ENCODE measurements at places on chromosomes 11 and 22. TPM values are rescaled to one million over a fixed set of nuclear protein-coding genes. Genes with fewer than 3 reads are reported as not detected.

The RFPL2 gene
- total RNA-seq = not detected

The SEZ6L gene
- total RNA-seq = not detected

DNA sequence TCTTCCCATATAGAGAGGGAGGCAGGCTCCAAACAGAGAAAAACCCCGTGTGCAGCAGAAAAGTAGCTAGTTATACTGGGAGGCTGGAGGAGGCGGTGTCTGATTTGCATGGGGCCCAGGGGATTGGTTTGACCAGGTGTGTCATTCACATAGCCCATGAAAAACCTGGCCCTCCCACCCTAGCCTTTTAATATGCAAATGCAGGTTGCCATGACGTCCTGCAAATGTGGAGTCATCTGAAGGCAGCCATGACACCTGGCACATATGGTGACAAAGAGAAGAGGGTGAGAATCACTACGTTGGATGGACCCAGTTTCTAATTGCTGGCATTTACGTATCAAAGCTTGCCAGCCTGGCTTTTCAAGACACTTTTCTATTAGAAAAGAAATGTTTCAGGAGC is 57.8 kb downstream of the FAM181B start:
- no peak for DNase-seq

DNA sequence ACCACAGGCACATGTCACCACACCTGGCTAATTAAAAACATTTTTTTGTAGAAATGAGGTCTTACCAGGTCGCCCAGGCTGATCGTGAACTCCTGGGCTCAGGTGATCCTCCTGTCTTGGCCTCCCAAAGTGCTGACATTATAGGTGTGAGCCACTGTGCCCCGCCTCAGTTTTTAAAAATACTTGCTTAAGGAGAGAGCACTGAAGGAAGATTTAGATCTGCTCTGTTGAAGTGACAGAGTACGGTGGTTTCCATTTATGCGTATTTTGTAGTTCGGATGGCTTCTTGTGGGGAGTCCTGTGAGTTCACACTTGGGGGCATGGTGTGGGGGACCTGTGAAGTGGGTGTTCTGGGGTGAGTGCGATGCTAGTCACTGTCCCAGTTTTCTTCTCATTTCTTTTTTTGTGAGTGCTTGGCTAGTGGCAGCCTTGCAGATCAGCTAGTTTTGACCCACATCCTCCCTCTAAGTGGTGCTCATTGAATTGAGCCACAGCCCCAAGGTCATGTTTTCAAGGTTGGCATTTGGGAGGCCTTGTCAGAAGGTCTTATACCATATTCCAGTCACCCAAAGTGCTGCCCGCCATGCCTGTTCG is 31.5 kb downstream of the PTPRJ start:
- DNase-seq = no peak

GRCh38 chr11:90355200-90355599 is 132.4 kb upstream of the CHORDC1 start:
- DNase-seq = no peak

DNA sequence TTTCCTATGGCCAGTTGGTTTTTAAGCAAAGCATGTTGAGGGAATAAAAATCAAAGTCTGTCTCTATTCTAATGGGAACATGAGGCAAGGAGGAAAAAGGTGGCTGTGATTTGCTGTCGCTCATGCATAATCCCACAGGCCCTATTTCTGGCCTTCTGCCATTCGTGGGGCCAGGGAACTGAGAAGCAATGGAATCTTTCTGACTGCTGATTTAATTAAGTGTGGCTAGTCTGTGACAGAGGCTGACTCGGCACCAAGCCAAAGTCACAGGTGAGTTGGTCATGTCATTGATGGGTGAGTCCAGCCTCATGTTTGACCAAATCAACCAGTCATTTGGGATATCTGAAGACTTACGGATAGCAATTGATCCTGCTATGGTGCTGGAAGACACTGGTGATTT is 429.3 kb upstream of the CADM1 start:
- DNase-seq = no peak

DNA sequence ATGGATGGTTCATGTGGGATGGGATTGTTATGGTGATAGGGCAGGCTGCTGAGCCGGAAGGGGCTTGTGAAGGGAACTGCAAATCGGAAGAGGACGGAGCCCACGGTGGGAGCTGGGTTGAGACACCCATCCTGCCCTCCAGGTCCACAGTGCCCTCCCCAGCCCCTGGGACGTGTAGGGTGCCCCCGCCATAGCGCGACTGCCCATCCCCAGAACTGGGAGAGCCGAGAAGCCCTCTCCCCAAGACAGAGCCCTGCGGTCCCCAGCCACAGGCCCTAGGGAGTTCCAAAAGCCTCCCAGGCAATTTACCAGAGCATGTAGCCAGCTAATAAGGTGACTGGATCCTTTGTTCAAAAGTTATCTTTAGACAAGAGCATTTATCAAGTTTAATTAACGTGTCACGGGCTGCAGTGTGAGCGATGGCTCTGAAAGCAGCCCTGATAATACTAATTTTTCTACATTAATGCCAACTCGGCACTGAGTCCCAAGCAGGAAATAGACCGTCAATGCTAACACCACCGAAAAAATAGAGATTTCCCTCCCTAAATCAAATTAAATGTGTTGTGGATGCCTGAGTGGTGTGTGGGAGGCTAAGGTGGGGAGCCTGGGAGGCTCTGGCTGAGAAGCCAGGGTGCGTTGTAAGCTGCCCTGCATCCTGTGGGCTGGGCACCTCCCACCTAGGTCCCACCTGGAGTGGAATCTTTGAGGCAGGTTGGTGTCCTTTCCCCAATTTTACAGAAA is 76.8 kb upstream of the RTL6 start:
- no peak for DNase-seq

All from PC-9 (cell line).